ENCODE measurements at places on chromosomes 2 and 18.

DNA sequence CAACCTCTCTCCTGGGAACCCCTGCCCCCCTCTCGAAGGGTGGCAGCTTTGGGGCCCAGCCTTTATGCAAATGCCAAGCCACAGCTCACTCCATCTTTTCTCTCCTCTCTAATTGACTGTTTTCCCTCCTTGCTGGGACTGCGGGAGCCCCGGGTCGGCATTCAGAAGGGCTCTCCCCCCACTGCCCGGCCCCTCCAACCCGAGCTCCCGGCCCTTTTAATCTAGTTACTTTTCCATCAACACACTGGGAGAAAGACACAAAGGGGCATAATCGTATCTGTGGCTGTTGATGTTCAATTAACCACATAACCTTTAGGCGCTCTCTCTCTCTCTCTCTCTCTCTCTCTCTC, 95.4 kb downstream of the INHBB start:
- DNase-seq = no peak

GRCh38 chr2:9310377-9310776, 103.8 kb downstream of the ASAP2 start:
- DNase-seq = no peak

- DNase-seq = no peak
Measured at GRCh38 chr2:63734510-63734909, 107.2 kb upstream of the UGP2 start.

DNA sequence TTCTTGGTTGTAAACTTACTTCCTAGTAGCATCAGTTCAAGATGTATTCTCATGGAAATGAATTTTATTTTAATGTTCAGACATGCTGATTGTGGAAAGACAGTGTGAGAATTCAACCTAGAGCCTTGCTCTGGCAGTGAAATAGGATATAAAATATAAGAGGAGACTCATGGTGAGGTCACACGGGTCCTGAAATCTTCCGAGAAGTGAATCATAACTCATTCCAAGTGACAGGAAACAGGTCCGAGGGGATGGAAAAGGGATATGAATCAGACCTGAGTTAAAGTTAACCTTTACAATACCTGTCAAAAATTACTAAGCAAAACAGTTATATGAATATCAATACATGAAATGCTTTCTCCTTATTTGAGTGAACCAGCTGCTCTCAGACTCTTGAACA, 185.2 kb upstream of the LRRTM1 start:
- DNase-seq = no peak

GRCh38 chr2:53378791-53379190, 388.8 kb upstream of the CHAC2 start:
- DNase-seq = no peak

DNA sequence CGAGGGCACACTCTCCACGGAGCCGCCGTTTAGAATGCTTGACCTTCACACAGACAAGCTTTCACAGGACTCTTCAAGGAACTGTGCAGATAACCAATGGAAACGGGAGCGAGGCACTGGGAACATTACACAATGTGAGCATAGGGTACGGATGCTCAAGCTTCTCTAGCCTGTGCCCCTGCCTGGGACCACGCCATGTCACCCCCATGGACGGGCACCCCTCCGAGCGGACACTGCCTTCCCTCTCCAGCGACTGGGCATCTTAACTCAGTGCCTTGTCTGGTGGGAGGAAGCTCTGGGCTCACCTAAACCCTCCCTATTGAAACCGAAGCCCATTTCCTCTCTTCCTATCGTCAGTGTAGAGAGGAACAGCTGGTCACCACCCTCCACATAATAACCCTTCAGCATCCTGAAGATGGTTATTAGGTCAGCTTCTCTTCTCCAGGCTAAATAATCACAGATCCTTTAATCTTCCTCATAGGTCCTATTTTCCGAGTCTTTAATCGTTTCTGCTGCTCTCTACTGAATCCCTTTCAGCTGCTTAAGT, 626.7 kb downstream of the GALR1 start:
- DNase-seq = no peak

- DNase-seq = no peak
Measured at GRCh38 chr2:60966507-60967405, 50.8 kb upstream of the PEX13 start.

DNA sequence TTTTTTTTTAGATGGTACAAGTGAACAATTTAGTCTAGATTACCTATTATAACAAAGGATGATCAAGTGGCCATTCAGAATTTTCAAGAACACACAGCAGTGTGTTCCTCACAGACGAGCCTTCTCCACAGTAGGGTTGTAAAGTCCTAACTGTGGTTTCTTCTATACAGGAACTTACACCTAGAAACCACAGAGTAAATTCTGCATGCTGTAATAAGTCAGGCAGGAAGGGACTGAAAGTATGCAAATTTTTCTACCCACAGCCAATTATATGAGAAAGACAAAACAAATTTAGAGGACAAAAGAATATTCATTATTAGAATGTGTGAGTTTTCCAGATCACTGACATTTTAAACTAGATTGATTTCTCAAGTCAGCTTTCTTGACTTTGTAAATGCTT, 99.5 kb downstream of the RBMS1 start:
- DNase-seq = no peak

- DNase-seq = no peak
Measured at GRCh38 chr2:196980001-196980400, 53.5 kb upstream of the PGAP1 start.

DNA sequence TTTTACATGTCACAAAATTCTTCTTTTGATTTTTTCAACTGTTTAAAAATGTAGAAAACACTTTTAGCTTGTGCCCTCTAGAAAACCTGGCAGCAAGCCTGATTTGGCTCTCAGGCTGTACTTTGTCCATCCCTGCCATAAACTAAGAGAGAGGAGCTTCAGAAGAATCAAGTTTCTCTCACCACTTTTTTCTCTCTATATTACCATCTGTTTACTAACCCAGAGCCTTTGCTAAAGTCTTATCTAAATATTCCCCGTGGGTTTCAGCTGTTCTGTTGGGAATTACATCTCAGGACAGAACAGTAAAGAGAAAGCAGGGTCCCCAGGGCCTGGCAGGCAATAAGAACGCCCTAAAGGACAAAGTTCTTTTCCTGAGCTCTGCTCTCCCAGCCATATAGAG, 409.1 kb upstream of the CRIM1 start:
- DNase-seq = no peak

- no peak for DNase-seq
Measured at GRCh38 chr2:238818561-238818960, 29.3 kb upstream of the TWIST2 start.

DNA sequence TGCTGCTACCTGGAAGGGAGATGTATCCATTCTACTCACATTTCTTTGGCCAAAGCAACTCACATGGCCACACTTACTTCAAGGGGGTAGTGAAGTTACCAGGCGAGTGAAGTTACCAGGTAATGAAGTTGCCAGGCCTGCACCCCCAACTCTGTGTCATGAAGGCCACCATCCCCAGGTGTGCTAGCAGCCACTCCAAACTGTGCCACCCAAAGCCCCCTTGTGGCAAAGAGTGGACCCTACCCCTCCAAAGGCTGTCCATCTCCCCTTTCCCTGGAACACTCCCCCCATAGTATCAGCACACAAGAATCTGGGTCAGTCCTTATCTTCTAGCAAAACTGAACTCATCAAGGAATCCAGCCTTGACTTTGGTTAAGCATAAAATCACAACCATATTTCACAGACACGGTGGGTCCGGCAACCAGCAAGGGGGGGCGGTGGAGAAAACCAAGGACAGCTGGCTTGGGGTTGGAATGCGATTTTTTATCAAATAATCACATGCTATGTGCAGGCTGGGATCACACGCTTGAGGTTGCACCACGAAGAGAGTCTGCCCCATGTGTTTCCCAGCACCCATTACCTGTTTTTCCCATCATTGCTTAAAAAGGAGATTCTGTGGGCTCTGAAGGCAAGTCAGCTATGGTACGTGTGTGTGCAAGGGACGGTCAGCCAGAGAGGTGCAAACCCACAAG, 60.9 kb downstream of the ZFP36L2 start:
- no peak for DNase-seq

DNA sequence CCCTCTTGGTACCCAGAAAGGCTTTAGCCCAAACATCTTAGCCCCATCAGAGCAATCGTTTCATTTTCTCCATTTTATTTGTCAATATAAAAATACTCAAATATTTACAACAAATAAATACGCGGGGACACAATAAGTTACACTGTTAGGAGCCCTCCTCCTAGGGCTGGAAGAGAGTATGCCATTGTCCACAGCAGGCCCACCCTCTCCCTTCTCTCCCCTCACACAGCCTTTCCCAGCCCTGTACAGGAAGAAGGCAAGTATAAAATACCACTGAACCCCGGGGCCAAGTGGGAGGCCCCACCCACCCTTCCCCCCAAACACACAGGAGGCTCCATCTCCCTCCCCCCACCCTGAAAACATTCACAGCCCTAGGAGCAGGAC, 1.9 kb upstream of the ANKRD39 start:
- no peak for DNase-seq

- DNase-seq = no peak
Measured at GRCh38 chr2:241066893-241067341, 35.2 kb downstream of the MTERF4 start.

- DNase-seq = no peak
Measured at GRCh38 chr2:20424300-20425290, 22.3 kb upstream of the RHOB start.

GRCh38 chr2:163571423-163572102, 164.2 kb downstream of the FIGN start:
- DNase-seq = no peak

- no peak for DNase-seq
Measured at GRCh38 chr2:217837530-217837929, 165.3 kb downstream of the TNS1 start.

DNA sequence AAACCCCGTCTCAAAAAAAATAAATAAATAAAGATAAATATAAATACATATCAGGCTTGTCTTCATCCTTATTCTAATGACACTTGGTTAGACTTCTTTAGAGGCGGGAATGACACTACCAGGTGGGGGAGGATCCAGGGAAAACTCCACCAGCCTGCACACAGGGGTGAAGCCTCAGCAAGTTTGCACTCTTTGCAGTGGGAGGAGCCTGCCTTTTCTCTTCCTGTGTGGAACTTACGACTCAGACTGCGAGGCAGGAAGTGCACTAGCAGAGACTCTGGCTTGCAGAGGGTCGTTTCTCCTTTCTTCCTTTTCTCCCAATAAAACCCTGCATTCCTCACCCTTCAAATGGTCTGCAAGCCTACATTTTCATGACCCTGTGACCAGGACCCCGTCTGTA, 153.6 kb upstream of the CBLN2 start:
- DNase-seq = no peak

DNA sequence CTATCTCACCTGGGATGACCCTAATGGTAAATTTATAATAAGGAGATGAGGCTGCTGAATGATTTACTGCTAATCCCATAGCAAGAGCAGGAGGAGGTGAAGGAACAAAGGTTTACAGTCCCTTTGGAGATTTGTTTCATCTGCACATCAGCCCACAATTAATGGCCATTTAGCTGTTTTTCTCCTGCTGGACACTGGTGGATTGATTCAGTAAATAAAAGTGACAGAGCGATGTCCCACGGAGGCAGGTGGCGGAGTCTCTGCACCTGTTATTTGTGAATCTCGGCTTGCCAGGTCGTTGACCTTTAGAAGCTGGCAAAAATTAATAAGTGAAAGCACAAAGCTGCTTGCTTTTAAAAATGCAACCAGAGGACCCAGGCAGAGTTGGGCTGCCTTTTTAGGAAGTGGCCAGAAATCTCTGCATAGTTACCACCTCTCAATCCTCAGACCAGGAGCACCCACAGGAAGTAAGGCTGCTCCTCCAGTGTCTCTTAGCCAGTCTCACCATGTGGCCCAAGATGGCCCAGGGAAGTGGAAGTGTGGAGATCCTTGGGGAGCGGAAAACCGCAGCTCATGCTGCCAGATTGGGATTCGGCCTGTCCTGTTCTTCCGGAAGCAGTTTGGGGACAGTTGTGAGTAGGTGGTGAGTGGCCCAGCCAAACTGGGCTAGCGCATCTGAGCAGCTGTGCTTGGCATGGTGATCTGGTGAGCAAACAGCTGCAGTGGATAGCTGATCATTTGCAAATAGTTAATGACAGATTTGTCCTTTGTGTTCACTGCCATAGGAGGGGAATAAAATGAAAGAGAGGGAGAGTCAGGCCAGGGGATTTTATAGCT, 1005.7 kb upstream of the PIK3C3 start:
- DNase-seq = no peak

- no peak for DNase-seq
Measured at GRCh38 chr2:226716126-226716525, 83.5 kb downstream of the IRS1 start.

GRCh38 chr2:28004086-28004485, 113.6 kb downstream of the BABAM2 start:
- DNase-seq = no peak

DNA sequence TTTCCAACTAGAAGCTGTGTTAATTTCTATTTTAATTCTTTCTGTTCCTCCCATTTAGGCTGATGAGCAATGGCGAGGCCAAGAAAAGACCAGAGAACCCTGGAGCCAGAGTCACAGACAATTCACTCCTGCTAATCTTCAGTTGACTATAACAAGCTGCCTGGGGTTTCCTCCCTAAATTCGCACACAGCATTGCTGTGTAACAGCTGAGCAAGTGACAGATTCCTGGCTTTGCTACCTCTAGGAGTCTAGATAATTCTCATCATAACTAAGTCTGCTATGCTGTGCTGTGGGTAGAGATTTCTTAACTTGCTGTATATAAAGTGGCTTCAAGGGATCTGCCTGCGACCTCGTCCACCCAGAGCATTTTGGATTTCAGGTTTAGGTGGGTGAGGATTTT, 131.3 kb upstream of the REV1 start:
- no peak for DNase-seq

DNA sequence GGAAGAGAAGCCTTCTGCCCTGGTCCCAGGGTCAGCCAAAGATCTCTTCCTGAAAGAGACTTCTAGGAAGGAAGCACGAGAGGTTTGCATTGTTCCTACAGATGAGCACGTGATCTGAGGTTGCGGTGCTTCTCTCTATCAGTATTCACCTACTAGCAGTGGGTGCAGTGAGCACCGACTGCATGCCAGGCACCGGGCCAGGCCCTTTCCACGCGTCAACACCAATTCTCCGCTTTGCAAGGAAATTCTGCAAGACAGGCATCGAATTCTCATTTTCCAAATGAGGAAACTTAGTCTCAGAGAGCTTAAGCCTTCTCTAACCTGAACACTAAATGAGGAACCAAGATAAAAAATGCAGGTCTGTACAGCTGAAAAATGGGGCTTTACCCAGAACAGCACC, 151.5 kb upstream of the MYCN start:
- no peak for DNase-seq

GRCh38 chr2:152278526-152278925, 56.4 kb upstream of the FMNL2 start:
- no peak for DNase-seq

GRCh38 chr2:200750323-200750910, 61.3 kb upstream of the BZW1 start:
- no peak for DNase-seq

- DNase-seq = no peak
Measured at GRCh38 chr2:168139852-168140251, 107.5 kb downstream of the STK39 start.

DNA sequence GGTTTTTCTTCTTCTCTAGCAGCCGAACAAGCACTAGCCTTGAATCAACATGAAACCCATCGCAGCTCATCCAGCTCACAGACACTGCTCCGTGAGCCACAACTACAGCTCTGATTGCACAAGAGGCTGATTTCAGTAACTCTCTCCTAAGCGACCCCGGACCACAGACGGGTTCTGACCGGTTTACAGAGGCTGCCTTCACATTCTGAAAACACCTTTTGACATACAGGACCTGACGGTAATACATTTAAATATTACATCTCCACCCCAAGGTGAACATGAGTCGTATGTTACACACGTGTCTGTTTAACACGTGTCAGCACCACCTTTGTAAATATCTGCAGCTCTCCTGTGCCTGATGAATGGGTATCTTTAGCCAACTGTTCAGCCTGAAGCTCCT, 120.7 kb downstream of the TMEM18 start:
- no peak for DNase-seq

- no peak for DNase-seq
Measured at GRCh38 chr2:223865124-223865523, 27.7 kb upstream of the AP1S3 start.
